Stimulated activated CD4-positive, alpha-beta T cell treated with anti-CD3 and anti-CD28 coated beads, Interleukin-2, amount 100 ng/mL, for 48 hours (primary cell): ENCODE measurements at places on chromosomes 7 and 10.

DNA sequence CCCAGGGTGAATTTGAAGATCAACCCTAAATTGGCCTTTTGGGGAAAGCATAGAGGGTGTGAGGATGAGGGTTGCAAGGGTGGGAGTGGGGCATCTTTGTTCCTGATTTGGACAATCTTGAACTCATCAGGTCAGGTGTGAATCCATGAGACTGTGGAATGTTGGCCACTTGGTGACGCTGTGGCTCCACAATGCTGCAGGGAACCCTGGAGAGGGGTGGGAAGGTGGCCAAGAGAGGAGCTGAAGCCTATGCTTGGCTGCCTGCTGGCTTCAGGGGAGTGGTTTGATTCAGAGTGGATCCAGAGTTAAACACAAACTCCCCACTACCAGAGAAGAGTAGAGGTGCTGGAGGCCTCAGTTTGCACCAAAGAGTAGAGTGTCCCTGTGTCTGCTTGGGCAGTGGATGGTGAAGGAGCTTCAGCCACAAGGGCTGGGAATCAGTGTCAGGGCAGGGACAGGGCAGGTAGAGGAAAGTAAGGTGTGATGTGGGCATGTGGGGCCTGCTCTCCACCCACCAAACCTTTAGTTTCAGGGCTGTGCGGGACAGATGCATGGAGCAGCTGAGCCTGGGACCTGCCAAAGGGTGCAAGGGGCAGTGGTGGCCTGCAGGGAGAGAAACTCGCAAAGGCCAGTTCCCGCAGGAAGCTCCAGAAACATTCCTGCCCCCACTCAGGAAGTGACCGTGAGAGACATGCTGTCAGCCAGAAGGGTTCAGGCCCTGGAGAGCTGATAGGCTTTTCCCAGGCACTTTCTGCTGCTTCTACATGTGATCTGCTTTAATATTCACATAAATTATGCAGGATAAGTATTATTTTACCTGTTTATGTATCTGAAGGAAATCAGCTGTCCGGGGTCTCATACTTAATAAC is 81.0 kb upstream of the PRSS58 start:
- no peak for DNase-seq

DNA sequence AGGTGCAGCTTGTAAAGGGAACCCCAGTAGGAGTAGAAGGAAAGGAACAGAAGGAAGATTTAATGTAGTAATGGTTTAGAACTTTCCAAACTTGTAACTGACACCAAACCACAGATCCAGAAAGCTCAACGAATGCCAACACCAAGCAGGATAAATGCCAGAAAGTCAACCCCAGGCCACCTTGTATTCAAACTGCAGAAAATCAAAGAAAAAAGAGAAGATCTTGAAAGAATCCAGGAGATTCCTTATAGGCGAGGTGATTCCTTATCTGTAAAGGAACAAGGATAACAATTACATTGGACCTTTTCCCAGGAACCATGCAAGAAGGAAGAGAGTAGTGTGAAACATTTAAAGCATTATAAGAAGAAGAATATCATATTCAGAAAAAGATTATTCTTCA is 93.6 kb downstream of the NKX6-2 start:
- DNase-seq = no peak

DNA sequence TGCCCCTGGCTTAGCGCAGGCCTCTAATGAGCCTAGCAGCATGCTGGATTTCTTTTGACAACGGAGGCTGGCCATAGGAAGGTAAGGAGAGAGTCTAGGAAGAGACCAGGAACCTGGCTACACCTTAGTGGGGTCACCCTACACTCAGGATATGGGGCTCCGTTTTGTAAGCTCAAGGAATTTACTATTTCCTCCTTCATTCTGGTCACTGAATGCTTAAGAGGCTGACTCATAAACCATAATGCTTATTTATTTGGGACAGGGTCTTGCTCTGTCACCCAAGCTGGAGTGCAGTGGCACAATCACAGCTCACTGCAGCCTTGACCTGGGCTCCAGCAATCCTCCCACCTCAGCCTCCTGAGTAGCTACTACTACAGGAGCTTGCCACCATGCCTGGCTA is 38.4 kb downstream of the CARD11 start:
- DNase-seq = no peak

DNA sequence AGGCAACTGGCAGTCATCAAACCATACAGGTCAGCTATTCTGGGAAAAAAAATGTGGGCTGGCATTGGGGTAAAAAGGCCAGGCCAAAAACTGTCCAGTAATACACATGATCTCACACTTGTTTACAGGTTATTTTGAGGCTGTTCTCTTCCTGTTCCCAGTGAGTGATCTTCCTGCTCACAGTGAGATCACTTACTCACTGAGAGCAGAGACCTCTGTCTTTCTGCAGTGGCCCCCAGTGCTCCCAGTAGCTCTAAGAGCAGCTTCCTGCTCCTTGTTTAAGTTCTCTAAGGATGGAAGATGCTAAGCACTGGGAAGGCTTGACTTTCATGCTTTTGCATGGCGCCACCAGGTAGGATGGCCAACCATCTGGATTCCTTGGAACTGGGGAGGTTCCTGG is 93.5 kb upstream of the KIAA1217 start:
- no peak for DNase-seq

DNA sequence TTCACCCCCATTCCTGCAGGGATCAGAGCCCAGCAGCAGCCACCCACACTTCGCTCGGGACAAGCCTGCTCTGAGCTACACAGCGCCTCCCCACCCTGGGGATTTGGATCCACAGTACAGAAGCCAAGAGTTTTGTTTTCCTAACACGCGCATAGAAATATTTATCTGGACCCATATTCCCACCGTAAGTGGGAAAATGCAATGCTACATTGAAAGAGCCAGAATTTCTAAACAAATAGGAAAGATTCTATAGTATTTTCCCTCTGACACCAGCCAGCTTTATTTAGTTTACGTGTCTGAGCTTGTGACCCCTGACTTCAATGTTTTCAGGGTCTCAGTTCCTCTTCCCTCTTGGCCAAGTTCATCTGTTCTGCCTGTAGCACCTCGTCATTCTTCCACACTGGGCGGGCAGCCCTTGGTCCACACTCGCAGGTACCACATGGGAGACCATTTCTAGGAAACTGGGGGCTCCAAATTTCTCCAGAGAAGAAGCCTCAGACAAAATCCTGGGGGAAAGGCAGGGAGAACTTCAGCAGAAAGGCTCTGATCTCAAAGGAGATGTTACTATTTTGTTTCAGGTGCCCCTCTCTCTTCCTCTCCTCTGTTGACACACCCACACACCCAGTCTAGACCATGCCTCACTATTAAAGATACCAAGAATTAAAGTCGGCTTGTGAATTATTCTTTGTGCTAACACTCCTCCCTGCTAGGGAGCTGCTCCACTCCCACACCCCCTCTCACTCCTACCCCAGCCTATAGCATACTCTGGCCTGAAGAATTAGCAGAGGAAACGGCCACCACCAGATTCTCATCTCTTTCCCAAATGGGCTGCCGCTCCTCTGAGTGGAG is 116.0 kb upstream of the PCGF5 start:
- DNase-seq = no peak
